ENCODE measurements at places on chromosomes 5 and 9. TPM values are rescaled to one million over a fixed set of nuclear protein-coding genes. Genes with fewer than 3 reads are reported as not detected.

- no peaks in the 10 kb centered on the region for H3K36me3 ChIP-seq
- no peak overlapping the region for H3K27ac ChIP-seq
- no peak for DNase-seq
- H3K4me1 ChIP-seq: no peaks in the 10 kb centered on the region
- no peaks in the 10 kb centered on the region for H3K27me3 ChIP-seq
Measured at GRCh38 chr9:20513126-20513913, 109.0 kb downstream of the MLLT3 start.

FOXD4 gene
- not detected for total RNA-seq

DNA sequence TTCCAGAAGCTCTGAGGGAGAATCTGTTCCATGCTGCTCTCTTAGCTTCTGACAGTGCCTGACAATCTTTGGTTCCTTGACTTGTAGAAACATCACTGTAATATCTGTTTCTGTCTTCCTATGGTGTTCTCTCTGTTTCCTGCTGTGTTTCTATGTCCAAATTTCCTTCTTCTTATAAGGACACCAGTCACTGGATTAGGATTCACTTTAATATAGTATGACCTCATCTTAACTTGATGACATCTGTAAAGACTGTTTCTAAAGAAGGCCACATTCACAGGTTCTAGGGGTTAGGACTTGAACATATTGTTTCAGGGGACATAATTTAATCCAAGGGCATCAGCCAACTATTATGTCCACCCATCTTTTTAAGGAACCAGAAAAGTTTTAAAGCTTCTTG, 265.6 kb downstream of the ZSWIM6 start:
- H3K4me3 ChIP-seq: no peak overlapping the region
- DNase-seq: no peak
- no peak overlapping the region for H3K27ac ChIP-seq

- no peak overlapping the region for H3K4me3 ChIP-seq
- H3K27me3 ChIP-seq: no peaks in the 10 kb centered on the region
- no peak overlapping the region for H3K27ac ChIP-seq
- H3K4me1 ChIP-seq: peaks cover 47% of the 10 kb centered on the region
- peaks cover 43% of the 10 kb centered on the region for H3K36me3 ChIP-seq
Measured at GRCh38 chr5:78504704-78505677, 143.6 kb downstream of the LHFPL2 start.

INSL6 gene
- total RNA-seq: not detected

DNA sequence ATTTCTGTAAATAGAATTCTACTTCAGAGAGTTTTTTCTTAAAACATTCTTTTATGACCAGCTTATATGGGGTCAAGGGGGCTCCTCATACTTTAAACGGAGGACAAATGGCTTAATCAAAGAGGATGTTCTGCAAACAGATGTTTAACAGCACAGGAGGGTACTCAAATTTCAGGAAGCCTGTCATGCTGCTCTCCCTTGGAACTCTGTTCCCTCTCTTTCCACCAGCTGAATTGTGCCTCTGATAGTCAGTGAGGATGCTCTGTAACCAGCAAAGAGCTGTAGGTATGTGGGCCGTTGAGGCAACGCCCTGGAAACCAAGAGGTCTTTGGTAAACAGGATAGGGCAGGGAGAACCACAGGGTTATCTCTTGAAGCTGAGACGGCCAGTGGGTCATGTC, 161.1 kb downstream of the C5orf15 start:
- no peaks in the 10 kb centered on the region for H3K36me3 ChIP-seq
- H3K4me1 ChIP-seq: peaks cover 4% of the 10 kb centered on the region
- H3K4me3 ChIP-seq: no peak overlapping the region

DNA sequence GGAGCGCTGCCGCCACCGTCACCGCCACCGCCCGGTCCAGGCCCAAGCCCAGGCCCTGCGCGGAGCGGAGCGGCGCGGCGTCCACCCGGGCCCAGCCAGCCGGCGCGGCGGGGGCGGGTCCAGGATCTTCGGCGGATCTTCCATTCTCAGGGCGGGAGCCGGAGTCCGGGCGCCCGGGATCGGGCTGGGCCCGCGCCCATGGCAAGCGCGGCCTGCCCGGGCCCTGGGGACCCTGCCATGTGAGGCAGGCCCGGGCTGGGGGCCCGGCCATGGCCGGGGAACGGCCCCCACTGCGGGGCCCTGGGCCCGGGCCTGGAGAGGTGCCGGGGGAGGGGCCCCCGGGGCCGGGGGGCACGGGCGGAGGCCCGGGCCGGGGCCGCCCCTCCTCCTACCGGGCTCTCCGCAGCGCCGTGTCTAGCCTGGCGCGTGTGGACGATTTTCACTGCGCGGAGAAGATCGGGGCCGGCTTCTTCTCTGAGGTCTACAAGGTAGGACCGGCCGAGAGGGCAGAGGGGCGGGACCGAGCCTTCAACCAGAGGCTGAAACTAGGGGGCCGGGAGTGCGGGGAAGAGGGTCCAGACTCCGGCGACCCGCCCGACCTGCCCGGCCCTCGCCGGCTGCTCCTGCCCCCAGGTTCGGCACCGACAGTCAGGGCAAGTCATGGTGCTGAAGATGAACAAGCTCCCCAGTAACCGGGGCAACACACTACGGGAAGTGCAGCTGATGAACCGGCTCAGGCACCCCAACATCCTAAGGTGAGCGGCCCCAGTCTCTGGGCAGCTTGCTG, 482 bp downstream of the TESK1 start:
- no peak overlapping the region for H3K27ac ChIP-seq
- peak overlapping the region; percentile 94 for H3K4me3 ChIP-seq
- H3K27me3 ChIP-seq: no peaks in the 10 kb centered on the region
- peak; percentile 69 for DNase-seq

DNA sequence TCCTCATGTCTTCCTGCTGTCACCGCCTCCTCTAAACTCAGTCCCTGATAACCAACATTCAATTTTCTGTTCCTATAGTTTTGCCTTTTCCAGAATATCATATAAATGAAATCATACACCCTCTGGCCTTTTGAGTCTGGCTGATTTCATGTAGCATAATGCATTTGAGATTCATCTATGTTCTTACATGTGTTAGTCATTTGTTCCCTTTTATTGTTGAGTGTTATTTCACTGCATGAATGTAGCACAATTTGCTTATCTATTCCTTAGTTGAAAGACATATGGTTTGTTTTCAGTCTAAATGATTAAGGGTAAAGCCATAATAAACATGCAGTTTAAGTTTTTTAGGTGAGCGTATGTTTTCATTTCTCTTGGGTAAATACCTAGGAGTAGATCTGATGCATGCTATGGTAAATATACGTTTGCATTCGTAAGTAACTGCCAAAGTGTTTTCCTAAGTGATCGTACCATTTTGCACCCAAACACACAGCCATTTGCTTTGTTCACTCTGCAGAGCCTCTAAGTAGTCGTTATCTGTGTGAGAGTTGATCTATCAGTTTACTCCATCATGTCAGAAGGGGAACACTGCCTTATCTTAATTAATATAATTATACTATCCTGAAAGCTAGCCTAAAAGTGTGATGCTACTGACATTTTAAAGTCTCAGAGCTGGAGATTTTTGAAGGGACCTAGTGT, 460.8 kb downstream of the DMAC1 start:
- no peak overlapping the region for H3K27ac ChIP-seq
- no peaks in the 10 kb centered on the region for H3K27me3 ChIP-seq
- no peak overlapping the region for H3K4me3 ChIP-seq
- H3K4me1 ChIP-seq: peaks cover 7% of the 10 kb centered on the region
- DNase-seq: no peak
- H3K36me3 ChIP-seq: no peaks in the 10 kb centered on the region

GZMA gene
- 0.36 TPM for total RNA-seq
